ENCODE measurements at places on chromosomes 6 and 20.

DNA sequence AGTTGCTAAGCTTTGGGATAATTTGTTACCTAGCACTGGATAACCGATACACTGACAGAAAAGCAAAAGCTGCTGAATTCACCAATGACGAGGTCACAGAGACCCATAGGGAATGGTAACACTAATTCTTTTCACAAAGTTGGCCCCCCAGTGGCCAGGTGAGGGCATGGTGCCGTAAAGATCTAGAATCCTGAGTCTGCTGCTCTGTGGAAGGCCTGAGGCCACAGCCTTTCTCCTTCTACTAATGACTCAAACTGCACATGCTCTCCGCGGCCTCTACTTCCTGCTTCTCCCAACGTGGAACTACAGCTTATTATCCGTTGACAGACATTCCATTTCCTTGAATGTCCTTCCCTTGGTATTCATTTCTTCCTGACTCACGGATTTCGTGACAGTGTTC, 127.1 kb downstream of the OPRM1 start:
- no peak for DNase-seq

DNA sequence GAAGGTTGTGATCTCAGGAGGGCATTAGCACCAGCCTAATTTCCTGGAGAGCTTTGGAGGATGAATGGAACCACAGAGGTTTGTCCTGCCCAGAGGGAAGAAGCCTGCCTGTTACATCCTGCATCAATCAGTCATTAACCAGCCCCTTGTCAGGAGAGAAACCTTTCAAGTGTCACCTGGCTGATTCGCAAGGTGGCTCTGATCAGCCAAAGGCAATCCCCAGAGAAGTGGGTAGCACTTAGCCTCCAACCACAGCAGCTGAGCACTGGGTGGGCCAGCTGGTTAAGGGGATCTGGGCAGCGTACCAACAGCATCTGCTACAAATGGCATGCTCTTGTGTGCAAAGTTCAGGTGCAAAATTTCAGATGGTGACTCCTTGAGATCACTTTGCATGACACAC, 26.9 kb downstream of the ANKEF1 start:
- no peak for DNase-seq

GRCh38 chr6:5293692-5294091, 32.4 kb downstream of the FARS2 start:
- DNase-seq, result no peak

DNA sequence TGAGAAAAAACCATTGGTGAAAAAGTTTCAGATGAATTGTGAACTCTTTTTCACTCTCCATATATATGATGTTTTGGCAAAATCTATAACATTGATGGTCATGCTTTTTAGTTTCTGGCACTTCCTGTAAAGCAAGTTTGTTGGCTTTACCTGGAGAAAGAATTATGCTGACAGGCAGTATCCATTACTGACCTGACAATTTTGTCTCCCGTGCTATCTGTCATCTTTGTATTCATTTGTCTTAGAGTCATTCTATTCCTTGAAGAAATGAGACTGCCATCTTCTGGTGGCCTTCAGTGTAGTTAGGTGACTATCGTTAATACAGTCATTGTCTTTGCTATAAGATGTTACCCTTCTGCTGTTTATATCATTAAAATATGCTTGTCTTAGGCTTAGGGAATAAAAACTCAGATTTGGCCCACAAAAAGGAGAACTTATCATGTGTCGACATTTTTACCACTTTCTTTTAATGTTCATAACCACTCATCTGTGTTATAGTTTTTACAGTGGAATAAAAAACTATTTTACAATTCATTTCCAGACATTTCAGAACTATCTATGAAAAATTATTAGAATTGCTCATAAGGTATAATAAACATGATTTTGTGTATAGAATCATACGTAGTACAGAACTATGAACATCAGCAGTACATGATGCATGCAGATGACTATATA, 707.0 kb downstream of the EPM2A start:
- DNase-seq, result no peak

DNA sequence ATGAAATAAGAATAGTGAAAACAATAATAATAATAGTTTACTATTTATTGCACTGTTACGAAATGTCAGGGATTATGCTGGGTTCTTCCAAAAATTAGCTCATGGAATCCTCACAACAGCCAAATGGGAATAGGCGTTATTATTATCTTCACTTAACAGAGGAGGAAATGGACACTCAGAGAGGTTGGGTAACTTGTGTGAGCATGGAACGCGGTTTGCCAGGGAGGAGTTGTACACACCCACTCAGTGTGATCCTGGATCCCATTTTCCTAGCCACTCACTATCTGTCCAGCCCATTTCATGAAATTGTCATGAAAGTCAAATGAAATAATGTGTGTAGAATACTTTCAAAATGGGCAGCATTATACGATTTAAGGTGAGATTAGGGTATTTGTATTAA, 4.6 kb downstream of the NELFCD start:
- DNase-seq, result no peak

DNA sequence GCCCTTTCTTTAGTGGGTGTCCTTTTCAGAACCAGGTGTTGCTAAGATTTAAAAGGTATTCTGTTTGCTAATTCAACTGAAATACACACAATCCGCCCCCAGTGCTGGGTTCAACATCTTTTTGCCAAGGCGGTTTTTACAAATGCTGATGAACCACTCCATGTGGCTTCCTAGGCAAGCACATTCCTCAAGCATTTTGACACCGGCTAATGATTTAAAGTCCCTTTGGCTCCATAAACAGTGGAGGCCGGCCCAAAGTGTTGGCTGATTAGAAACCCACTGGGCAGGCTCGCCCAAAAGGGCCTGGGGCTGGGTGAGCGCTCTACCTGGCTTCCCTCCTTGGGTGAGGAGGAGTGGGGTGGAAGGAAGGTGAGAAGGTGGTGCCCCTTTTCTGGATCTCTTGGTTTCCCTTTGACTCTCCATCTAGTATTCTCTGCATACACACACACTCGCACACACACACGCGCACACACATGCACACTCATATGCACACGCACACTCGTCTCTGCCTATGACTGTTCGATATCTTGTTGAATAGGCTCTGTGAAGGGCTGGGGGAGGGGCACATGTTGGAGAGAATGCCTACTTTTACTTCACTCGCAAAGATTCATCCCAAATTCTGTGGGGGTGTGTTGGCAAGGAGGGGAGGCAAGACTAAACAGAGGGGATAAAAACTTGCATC, 66.7 kb upstream of the ARMC2 start:
- no peak for DNase-seq

GRCh38 chr6:52573295-52573694, 3.6 kb downstream of the TRAM2 start:
- DNase-seq, result no peak

DNA sequence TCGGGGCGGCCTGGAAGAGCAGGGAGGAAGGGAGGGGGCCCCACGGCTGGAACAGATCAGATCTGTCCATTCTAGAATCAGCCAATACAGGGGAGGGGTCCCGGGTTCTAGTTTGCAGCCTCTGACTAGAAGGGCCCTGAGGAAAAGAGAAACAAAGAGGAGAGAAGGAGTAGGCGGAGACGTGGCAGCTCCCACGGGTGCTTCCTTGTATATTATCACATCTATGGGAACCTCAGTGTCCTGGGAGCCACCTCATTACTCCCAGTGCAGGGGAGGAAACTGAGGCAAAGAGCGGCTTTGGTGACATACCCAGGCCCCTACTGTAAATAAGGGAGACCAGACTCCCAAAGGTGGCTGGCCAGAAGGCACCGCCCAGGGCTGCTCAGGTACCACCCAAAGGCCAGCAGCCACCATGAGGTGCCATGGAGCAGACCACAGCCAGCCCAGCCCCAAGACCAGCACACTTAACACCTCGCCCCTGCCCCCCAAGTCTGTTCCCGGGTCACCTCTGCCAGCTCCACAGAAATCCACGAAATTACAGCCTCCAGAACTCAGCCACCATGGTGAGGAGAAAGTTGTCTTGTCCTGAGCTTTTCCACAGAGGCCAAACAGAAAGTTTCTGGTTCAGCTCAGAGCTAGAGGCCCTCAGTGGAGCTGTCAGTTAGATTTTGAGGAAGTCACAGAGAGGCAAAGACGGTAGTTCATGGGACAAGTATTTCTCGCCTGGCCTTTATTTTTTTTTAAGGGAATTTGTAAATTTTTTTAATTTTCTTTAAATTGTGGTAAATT, 2.1 kb downstream of the ZC3H12D start:
- no peak for DNase-seq

DNA sequence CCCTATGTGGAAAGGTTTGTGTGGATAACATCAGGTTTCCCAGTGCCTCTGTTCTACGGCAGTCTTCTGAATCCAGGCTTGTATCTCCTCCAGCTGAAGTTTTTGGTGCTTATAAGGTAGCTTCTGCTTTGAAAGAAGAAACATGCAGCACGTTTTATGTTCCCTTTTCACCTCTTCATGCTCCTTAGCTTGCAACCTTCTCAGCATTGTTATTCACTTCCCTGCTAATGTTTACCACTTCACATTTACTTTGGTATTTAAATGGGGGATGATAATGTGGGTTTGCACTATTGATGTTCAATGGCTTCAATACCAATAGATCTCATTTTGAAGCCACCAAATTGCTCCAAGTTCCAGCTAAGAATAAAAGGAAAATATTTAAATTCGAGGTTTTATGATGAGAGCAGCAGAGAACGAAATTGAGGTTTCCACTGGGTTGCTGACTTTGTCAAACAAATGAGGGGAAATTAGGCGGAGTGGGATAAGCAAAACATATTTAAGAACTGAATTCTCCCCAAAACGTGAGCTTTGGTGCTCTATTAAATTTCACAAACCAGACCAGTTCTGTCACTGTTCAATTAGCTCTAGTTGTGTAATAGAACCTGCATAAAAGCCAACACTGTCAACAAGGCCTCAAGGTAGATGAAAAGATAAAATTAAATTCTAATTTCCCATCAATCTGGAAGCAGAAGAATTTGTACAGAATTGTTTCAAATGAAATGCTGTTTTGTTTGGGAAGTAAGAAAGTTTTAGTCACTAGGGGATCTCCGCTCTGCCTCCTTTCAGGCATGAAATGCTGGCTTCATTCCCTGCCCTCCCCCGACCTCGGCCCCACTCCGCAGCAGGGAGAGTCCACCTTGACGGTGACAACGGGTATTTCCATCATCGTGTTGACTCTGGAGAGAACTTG, 1.4 kb downstream of the IL22RA2 start:
- no peak for DNase-seq

DNA sequence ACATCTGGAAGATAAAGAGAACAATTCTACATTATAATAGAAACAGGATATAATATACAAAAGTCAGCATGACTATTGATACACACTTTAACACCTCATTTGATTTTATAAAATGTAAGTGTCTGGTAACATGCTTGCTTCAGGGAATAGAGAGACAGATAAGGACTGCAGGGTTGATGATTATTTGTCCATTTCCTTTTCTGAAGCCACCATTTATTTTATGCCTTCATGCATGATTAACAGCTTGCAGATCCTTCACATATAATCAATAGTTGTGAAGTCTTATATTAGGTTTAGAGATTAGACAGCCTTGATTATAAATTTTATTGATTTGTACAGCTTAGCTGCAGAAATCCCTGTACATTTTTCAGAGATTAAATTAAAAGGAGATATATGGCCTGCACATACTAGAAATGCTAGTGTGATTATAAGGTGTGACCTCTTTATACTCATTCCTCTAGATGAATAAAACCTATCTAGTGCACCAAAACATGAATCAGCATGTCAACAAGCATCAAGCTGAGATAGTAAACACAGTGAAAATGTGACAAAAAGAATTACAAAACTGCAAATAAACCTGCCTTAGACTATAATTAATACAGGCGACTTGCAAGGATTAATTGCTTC, 198.8 kb upstream of the THEMIS start:
- DNase-seq, result no peak

DNA sequence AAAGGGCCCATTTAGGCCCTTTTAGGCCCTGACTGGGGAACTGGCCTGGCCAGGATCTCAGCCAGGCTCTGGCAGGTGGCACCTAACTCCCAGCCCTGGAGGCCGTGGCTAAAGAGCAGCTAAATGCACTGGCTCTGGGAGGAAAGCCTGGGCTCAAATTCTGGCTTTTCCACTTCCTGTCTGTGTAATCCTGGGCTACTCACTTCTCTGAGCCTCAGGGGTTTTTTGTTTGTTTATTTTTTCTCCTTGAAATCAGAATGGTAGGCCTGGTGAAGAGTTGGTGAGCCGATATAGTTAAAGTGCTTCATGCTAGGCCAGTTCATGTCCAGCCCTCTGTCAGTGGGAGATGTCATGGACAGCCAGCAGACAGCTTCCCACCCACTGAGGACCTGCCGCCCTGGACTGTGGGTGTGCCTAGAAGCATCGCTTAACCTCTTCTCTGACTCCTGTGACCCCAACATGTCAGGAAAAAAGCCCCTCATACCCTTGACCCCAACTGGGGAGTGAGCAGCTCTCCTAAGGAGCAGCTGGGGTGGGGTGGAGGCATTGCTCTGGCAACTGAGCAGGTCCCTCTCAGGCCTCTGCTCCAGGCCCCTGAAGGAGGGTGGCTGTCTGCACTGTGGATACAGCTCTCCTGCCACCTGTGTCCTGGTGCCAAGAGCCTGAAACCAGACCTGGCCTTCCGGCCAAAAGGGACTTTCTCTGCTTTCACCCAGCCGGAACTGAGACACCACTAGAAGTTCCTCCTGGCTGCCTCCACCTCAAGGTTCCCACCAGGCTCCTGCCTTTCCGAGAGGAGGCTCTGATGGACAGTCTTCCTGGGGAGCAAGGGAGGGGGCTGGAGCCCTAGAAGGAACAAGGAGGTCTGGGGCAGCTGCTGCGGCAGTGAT, 57.2 kb upstream of the MYL9 start:
- no peak for DNase-seq

DNA sequence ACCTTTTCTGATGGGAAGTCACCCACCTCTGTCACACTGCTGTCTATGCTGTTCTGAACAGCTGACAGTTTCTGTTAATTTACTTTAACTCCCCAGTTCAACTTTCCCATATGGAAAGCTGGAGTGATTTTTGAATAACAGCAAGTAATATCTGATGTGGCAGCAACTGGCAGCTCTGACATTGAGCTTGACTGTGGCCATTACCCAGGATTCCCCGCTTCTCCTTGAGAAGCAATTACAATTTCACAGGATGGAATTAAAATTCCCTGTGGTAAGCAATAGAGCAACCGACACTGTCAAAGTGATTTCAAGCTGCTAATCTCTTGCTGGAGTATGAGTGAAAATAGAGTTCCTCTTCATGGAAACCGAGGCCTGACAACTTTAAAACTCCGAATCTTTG, 348.1 kb upstream of the SOX4 start:
- no peak for DNase-seq

GRCh38 chr6:133241086-133241900, at the start of gene EYA4:
TSS of gene EYA4 (plus strand) at chr6:133241357. CDS start at chr6:133274781, 33,424 bp downstream.
- no peak for DNase-seq

DNA sequence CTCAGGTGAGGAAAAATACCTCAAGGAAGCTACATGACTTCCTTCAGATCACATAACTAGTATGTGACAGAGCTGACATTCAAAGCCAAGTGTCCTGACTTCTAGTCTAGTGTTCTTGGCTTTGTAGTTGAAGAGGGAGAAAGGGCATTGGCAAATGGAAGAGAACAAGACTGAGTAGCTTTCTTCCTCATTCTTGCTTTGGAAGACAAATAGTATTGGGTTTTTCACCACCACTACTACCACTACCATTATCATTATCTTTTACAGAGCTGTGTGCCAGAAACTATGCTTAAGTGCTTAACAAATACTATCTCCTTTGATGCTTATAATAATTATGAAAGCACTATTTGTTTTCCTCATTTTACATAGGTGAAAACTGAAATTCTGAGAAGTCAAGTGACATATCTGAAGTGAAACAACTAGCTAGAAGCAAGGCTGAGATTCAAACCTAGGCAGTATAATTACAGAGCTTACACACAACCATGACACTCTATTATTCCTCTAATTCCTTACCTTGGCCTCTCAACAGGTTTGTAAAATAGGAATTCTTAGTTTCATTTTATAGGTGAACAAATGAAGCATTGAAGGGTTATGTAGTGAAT, 6.8 kb downstream of the ACSS2 start:
- DNase-seq, result no peak

GRCh38 chr6:53834132-53834531, 39.3 kb downstream of the LRRC1 start:
- DNase-seq, result no peak

All from stimulated activated CD4-positive, alpha-beta T cell treated with anti-CD3 and anti-CD28 coated beads, Interleukin-15, amount 100 ng/mL, for 48 hours (primary cell).